Uterus (tissue), 4 donors: ENCODE measurements at places on chromosomes 7 and 10. TPM values are rescaled to one million over a fixed set of nuclear protein-coding genes. Genes with fewer than 3 reads are reported as not detected.

Gene UFSP1
- 9.7 TPM for total RNA-seq

Gene LRRTM3
- not detected for total RNA-seq

Gene TYW1B
- 5.9 TPM for total RNA-seq

Gene TLX1
- total RNA-seq: not detected

Gene GARS1
- 33.5 TPM for total RNA-seq

- no peak for DNase-seq
These were observed 3.8 kb downstream of the NEUROG3 start for GRCh38 chr10:69569396-69569934.

GRCh38 chr7:109986701-109987100, 1104.2 kb upstream of the LRRN3 start:
- DNase-seq: no peak

DNA sequence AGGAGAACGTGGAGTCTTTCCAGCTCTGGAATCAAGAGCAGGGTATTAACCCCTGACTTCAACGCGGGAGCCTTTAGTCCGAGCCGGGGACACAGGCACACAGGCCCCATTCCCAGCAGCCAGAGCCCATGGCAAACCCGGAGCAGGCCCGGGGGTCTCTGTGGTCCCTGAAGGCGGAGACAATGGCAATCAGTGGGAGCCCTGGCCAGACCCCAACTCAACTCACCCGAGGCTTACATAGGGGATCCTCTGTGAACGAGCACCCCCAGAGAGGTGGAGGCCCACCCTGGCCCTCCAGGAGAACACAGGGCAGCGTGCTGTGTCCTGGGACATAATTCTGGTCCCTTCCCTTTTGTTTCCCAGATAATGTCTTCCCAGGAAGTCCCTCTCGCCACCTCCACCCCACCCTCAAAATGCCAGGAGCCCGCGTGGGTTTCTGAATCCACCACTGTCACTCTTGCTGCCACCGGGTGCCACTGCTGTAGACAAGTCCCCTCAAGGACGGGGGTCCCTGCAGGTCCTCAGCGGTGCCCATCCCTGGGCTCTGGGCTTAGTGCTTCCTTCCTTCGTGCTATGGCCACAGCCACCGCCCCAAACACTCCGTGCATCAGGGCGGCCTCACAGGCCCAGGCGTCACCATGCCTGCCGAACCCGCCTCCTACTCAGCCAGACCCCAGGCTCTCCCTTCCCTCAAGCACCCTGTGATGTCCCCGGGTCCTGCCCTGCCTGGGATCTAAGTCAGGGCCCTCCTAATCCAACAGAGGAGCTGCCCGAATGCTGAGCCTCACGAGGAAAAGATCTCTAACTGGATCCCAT, 28.6 kb upstream of the PPP2R2D start:
- no peak for DNase-seq

DNA sequence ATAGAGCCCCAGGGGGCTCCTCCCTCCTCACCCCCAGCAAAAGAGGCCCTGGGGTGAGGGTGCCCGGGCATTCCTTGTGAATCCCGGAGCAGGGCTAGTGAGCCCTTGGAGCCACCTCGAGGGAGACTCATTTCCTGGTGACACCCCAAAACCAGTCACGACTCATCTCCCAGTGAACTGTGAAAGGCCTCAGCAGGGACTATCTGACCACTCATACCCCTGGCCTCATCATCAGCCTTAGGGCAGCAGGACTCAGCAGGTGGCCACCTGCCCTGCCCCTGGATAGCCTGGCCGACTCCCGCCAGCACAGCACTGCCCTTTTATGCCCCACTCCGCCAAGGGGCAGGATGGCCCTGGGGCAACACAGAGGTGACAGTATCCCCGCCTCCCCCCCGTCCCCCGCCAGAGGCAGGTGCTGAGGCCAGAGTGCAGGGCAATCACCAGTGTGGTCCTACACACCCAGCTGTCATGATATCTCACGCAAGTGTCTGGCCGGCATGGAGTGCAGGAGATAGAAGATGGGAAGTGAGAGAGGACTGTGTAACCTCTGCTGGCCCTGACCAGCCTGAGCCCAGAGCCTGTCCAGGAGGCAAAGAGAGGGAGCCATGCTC, 3.2 kb downstream of the SNCG start:
- DNase-seq: peak; percentile 17

GRCh38 chr7:28908775-28909174, 49.4 kb downstream of the TRIL start:
- DNase-seq: no peak

- no peak for DNase-seq
These were observed 80.3 kb downstream of the SND1 start for GRCh38 chr7:127732306-127732705.

DNA sequence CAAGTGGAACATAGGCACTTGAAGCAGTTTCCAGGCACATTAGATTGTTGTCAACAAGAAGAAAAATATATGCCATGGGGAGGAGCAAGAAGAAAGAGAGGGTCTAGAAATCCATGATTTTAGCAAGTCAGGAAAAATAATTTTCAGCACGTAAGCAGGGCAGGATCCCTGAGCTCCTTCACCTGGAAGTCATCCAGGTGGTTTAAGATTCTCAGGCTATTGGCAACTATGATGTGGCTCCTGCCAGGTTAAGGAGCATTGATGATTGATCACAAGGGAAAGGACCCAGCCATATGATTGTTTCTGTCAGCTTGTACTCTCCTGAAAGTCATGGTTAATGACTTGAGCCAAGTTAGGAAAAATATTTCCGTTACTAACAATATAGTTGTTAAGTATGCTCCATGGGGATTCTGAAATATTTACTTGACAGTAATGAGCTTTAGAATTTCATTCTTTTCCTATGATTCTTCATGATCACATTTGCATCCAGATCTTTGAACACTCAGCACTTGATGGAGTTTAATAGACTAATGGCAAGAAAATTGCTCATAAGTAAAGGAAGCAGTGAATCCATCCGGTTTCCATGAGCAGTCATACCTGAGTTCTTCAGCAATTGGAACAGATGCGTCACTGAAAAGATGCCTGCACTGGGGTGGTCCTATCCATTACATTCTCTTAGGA, 209.1 kb downstream of the BICC1 start:
- no peak for DNase-seq

GRCh38 chr10:114507449-114507848, 103.1 kb upstream of the AFAP1L2 start:
- no peak for DNase-seq

GRCh38 chr10:75995720-75996119, 564.3 kb downstream of the LRMDA start:
- no peak for DNase-seq

- DNase-seq: no peak
These were observed 96.5 kb upstream of the MACROH2A2 start for GRCh38 chr10:69955897-69956740.

- DNase-seq: no peak
These were observed 6.6 kb downstream of the NIPSNAP2 start for GRCh38 chr7:55970978-55971377.

DNA sequence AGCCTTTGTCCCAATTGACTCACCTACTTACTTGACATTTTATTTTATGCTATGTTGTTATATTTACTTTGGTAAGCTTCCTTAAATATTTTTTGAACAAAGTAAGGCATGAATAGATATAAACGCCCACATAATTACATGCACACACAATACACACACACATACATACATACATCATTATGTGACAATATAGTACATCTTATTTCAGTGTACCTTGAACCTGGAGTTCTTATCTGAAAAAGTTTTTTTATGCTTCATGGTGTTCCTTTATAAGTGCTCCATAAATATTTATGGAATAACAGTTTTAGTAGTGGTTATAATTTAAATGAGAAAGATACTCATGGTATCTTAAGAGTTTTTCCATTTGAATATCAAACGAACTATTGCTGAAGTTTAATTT, 102.8 kb upstream of the MTPN start:
- DNase-seq: no peak

GRCh38 chr10:133241501-133242205, 4.0 kb downstream of the VENTX start:
- no peak for DNase-seq

DNA sequence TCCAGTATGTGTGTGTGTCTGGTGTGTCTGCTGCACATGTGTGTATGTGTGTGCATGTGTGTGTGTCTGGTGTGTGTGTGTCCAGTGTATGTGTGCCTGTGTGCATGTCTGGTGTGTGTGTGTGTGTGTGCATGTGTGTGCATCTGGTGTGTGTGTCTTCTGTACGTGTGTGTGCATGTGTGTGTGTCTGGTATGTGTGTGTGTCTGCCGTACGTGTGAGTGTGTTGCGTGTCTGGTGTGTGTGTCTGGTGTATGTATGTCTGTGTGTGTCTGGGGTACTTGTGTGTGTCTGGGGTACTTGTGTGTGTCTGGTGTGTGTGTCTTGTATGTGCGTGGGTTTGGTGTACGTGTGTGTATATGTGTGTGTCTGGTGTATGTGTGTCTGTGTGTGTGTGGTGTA, 289.1 kb upstream of the SHH start:
- DNase-seq: no peak

DNA sequence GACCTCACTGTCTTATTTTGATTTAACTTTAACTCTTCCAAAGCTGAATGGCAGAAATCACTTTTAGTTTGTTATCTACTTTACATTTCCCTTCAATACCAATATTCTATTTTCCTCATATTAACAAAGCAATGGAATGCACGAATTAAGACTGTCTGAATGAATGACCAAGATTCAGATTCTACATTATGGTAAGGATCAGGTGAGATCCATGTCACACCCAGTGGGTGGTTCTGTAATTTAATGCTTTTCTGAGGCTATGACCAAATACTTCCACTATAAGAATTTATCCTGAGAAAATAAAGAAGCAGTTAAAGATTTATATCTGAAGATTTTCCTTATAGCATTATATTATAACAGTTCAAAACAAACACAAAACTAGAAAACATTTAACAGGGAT, 90.2 kb upstream of the NUPR2 start:
- DNase-seq: no peak

- no peak for DNase-seq
These were observed 206.0 kb downstream of the DNAJC1 start for GRCh38 chr10:21797533-21797932.

- DNase-seq: no peak
These were observed 5.0 kb downstream of the LSMEM1 start for GRCh38 chr7:112485766-112486165.

DNA sequence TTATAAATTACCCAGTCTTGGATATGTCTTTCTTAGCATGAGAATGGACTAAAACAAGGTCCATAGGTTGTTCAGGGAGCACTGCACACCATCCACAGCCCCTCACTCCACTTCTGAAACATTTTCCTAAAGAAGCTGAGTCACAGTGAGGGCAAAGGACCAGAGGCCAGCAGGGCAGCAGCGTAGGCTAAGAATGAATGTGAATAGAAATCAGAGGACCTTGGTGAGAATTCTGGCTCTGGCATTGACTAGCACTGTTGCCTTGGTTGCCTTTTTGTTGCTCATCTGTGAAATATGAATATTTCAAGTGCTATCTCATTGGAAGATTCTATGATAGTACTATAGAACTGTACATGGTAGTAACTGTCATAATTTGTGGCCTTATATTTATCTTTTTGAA, 41.7 kb upstream of the TOMM7 start:
- DNase-seq: no peak

DNA sequence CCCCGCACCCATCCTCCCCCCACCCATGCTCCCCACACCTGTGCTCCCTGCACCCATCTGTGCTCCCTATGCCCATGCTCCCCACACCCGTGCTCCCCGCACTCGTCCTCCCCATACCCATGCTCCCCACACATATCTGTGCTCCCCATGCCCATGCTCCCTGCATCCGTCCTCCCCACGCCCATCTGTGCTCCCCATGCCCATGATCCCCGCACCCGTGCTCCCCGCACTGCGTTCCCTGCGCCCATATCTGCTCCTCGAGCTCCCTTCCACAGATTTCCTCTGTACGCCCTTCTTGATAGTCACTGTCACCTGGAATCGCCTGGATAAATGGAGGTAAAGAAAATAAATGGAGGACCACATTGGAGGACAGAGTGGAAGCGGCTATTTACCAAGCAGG, 9.9 kb downstream of the DIP2C start:
- DNase-seq: no peak

DNA sequence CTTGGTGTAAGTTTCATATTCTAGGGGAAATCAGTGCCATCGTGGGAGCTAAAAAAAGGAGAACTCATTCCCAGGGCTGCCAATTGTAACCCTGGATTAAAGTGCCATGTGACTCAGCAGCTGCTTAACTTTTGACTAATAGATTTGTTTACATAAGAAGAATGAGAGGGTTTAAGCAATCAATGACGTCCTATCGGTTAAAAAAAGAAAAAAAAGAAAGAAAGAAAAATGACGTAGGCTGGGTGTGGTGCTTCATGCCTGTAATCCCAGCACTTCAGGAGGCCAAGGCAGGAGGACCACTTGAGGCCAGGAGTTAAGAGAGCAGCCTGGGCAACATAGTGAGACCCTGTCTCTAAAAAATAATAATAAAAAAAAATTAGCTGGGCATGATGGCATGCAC, 116.2 kb upstream of the AFAP1L2 start:
- DNase-seq: no peak

- no peak for DNase-seq
These were observed 335.9 kb downstream of the WDR37 start for GRCh38 chr10:1392127-1392526.
